ENCODE measurements at places on chromosomes 7 and 10. TPM values are rescaled to one million over a fixed set of nuclear protein-coding genes. Genes with fewer than 3 reads are reported as not detected.

- no peak for ATAC-seq
Measured at GRCh38 chr7:15737601-15738000, 51.1 kb upstream of the MEOX2 start.

FANK1 gene
- 0.81 TPM for total RNA-seq

DNA sequence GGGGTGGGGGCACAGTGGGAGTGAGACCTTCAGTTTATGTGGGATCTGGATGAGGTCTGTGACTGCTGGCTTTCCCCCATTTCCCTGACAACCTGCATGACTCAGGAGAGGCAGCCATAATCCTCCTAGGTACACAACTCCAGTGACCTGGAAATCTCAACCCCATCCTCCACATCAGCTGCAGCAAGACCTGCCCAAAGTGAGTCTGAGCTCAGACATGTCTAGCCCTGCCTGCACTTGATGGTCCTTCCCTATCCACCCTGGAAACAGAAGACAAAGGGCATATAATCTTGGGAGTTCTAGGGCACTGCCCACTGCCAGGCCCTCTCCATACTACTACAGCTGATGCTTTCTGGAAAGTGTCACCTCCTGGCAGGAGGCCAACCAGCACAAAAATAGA is 75.6 kb downstream of the GRM8 start:
- no peak for ATAC-seq

DNA sequence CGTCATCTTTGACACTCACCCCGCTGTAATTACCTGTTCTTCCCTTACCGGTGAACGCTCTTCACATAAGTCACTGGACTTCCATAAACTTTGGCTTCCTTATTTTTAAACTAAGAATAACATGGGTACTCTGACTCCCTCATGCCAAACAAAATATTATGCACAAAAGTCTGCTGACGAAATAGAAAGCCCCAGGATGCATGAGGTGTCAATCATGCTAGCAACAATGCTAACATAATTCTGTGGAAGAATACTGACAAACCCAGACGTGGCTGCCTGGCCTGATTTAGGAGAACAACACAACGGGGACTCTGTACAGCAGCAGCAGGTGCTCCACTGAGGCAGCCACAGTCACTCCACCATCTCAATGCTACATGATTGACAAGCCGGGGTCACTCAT is 137.5 kb downstream of the CCDC71L start:
- ATAC-seq: no peak

GRCh38 chr10:10528563-10528910 is 489.1 kb upstream of the CELF2 start:
- ATAC-seq: no peak

DNA sequence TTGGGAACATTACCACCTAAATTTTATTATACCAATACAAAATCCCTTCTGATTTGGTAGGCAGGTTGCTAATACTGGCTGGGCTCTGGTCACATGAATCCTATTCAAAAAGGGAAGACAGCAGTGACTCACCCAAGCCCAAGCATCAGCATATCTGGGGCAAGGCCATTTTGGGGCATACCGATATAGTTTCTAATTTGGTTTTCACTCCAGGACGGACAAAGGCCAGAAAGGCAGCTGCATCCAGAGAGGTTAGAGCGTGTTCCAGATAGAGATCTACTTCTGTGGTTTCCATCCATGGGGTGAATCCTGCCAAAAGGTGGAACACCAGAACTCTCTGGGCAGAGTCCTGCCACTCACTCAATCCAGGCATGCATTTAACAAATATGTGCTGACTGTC is 335.8 kb downstream of the ELMO1 start:
- no peak for ATAC-seq

- no peak for ATAC-seq
Measured at GRCh38 chr7:134375206-134375605, 58.5 kb upstream of the SLC35B4 start.

CFAP70 gene
- 1.1 TPM for total RNA-seq

DNA sequence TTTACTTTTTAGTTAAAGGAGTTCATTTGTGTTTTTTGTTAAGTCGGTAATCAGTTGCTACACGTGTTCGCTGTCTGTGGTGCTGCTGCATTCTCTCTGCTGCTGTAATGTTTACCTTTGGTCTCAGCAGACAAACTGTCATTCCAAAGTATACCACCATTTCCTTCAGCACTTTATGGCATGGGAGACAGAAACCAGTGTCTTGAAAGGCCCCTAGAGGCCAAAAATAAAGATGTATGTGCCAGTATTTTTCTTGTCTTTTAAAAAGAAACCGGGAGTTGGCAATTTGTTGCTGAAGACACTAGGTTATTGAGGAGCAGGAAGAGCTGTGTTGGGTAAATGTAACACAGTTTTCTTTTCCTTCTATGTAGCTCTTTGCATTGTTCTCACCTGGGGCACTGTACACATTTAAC is 24.1 kb downstream of the ZNF92 start:
- ATAC-seq: no peak

- no peak for ATAC-seq
Measured at GRCh38 chr10:65496541-65496940, 1429.3 kb upstream of the LRRTM3 start.
